ENCODE measurements at places on chromosomes 6 and 20.

DNA sequence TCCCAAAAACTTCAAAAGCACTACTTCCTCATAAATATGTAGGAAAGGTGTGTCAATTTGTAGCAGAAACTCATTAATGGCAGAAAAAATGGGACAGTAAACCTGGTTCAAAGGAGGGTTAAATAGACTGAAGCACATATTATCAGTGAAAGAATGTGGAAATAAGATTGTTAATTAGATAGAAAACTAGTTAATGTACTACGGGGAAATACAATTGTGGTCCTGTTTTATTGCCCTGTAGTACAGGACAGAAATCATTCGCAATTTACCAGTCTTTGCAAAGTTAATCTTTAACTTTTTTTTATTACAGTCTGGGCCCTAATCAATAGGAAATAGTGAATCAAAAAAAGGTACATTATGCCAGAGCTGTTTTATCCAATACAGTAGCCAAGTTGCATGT lies 82.0 kb upstream of the PAK5 start:
- no peak for DNase-seq

GRCh38 chr6:3915076-3915791 lies 66.1 kb downstream of the FAM50B start:
- no peak for DNase-seq

- DNase-seq = no peak
These were observed 146.0 kb downstream of the PTCHD4 start for GRCh38 chr6:47964969-47965368.

GRCh38 chr6:90414352-90414751 lies 117.7 kb upstream of the BACH2 start:
- no peak for DNase-seq

DNA sequence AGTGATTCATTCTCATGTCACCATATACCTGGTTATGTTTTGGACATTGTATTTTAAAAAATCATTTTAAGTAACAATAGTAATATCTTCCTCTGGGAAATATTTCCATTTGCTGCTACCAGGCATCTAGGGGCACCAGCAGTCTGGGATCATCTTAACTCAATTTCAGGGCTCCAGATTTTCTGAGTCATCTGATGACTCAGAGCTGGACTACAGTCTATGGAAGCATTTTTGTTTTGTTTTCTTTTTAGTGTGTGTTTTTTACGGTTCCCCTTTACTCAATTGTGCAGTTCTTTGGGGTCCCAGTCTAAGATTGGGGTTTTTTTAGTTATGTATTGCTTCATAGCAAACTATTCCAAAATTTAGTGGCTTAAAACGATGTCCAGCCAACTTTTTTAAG lies 5.7 kb upstream of the FKBP5 start:
- no peak for DNase-seq

GRCh38 chr6:143598466-143599080 lies 79.2 kb upstream of the PHACTR2 start:
- no peak for DNase-seq
